ENCODE measurements at places on chromosomes 5 and 9. TPM values are rescaled to one million over a fixed set of nuclear protein-coding genes. Genes with fewer than 3 reads are reported as not detected.

The STC2 gene
- not detected for total RNA-seq

GRCh38 chr5:2515180-2515764 is 236.2 kb downstream of the IRX2 start:
- no peak for DNase-seq

The SLCO6A1 gene
- total RNA-seq = not detected

- DNase-seq = no peak
Observed at GRCh38 chr9:13957089-13957488, 356.9 kb downstream of the NFIB start.

DNA sequence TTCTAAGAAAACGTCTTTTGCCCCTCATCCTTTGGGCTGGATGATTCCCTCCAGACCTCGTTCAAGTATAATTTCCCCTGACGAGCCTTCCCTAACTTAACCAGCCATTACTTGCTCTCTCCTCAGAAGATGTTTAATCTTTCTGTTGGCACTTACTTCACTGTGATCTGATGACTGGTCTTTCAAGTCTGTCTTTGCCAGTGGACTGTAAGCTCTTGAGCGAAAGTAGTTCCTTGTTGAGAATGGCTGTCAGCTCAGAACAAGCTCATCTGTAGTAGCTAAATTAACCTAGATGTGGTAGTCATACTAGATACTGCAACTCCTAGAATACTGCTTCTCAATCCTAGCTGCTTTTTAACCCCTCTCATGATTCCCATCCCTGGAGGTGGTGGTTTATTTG is 125.0 kb downstream of the AOPEP start:
- DNase-seq = no peak

GRCh38 chr9:121681404-121681803 is 30.0 kb downstream of the DAB2IP start:
- DNase-seq = no peak

DNA sequence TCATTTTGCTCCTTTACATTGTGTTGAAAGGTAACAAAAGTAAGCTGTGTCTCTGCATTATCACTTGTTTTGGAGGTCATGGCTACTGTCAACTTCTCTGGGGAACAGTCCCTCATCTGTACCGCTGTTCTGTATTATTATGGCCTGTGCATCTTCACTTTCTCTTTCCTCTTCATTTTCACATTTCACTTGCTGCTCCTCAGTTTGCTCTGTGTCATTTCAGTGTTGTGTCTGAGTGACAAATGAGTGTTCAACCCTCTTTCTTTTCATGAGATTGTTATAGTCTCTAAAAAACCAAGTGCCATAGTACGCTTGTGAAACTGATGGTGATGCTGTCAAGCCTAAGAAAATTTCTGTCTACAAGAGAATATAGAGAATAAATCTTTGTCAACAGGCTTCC is 122.0 kb upstream of the FER start:
- no peak for DNase-seq

The CER1 gene
- not detected for total RNA-seq

GRCh38 chr9:96661711-96662110 is 6.6 kb upstream of the PRXL2C start:
- no peak for DNase-seq

GRCh38 chr5:76942581-76942980 is 10.3 kb upstream of the CRHBP start:
- DNase-seq = no peak

The ACTBL2 gene
- total RNA-seq = not detected

- no peak for DNase-seq
Observed at GRCh38 chr9:126361810-126362238, 35.2 kb downstream of the MVB12B start.

The ZNF474 gene
- total RNA-seq = 0.47 TPM

DNA sequence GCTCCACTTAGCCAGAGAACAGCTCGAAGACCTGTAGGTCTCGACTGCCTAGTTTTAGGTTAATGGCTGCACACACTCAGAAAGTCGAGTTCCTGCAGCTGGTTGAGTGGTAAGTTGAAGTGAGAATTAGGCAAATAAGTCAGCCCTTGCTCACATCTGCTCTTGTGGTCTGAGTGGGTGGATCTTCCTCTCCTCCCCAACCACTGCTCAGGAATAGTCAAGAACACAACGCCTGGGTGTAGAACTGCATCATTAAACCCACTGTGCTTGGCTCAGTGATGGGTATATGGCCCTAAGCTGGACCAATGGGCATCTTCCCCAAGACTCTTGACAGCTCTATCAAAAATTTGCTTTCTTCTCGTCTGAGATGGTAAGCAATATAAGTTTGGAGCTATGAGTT is 20.9 kb upstream of the ADAM19 start:
- no peak for DNase-seq

DNA sequence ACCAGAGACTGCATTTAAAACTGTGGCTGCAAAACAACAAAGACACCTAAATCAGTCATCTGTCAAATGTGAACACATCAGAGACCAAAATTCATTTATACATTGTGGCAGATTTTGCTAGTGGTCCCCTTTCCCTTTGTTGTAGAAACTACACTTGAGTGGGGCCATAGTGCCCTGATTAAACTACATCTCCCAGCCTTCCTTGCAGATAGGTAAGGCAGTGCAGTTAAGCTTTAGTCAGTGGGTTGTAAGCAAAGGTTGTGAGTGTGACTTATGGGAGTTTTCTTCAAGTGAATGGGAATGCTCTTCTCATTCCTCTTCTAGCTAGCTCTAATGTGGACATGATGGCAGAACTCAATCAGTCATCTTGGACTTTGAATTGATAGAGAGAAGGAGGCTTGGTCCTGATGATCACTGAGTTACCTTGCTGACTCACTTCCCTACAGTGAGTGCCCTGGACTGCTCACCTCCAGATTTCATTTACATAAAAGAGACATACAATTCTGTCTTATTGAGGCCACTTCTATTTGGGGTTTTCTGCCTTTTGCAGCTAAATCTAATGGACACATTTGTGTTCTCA is 35.2 kb upstream of the SPARC start:
- no peak for DNase-seq

DNA sequence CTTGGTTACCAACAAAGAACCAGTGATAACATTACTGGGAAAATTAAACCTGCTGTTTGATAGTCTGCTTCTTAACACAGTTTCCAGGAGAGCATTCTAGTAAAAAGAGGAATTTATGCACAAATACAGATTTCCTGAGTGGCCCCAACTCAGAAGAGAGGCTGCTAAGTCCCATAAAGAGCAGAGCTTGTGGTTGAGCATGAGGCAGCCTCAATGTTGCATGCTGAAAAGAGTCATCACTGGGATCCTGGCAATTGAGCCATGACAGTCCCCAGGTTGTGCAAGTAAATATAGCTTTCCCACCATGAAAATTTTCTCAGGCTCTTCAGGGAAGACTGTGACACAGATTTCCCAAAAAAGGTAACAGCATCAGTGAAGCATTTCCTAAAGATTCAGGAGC is 47.5 kb upstream of the ADRB2 start:
- DNase-seq = no peak

DNA sequence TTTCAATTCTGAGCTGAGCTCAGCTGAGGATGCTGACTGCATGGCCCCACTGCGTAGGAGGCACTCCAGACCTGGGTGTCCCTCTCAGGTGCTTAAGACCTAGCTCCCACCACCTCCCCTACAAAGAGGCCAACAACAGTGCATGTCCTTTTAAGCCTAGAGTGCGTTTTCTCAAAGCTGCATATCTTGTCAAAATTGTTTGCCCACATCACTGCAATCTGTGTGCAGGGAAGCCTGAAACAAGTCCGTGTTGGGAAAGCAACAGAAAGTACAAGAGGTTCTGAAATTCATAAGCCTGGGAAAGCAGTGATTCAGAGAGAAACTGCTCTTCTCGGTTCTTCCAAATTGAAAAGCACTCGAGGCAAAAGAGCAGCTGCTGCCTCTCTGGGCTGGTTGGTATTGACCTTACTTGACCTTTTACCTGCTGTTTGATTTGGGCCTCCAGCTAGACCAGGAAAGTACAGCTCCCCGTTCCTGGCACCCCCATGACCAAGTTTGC is 238.4 kb downstream of the NR2F1-AS1 start:
- DNase-seq = no peak

- no peak for DNase-seq
Observed at GRCh38 chr5:93579692-93580062, 1.3 kb downstream of the NR2F1-AS1 start.

The CATSPER3 gene
- total RNA-seq = 0.80 TPM

DNA sequence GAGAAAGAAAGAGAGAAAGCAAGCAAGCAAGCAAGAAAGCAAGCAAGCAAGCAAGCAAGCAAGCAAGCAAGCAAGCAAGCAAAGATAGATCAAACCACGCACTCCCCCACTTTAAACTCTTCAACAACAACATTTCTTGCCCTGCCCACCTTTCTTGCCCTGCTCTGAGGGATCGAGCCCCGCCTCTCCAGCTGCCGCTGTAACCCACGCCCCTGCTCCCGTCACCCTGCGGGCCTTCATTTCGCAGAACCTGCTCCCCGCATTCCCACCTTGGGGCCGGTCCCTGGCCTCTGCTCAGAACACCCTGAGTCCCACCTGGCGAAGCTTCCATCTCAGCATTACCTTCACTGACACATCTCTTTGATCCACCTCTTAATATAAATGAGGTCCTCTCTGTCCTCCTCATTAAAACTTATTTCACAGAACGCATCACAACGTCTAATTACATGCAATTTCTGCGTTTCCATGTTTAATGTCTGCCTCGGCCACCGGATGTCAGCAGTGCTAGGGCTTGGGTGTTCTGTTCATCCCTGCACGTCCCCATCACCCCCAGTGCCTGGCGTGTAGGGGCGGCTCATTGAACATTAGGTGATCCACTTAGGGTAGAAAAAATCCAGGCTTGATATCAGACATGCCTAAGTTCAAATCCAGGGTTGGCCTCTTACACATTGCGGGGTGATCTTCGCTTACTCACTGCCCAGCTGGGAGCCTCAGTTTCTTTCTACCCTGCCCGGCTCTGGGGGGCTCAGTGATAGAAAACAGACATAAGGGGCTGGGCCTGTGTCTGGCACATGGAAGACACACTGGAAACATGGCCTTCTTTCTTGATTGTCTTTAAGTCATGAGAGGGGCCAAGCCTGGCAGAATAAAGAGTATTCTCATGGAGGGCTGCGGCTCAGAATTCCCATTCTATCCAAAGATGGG is 187.6 kb downstream of the DAB2IP start:
- DNase-seq = no peak

GRCh38 chr5:172839669-172840431 is 5.8 kb downstream of the ERGIC1 start:
- no peak for DNase-seq

The OTP gene
- total RNA-seq = not detected

GRCh38 chr9:133604856-133605255 is 4.3 kb downstream of the FAM163B start:
- DNase-seq = peak; percentile 54

GRCh38 chr5:24904981-24905517 is 260.3 kb upstream of the CDH10 start:
- no peak for DNase-seq

The CD274 gene
- total RNA-seq = 4.7 TPM

DNA sequence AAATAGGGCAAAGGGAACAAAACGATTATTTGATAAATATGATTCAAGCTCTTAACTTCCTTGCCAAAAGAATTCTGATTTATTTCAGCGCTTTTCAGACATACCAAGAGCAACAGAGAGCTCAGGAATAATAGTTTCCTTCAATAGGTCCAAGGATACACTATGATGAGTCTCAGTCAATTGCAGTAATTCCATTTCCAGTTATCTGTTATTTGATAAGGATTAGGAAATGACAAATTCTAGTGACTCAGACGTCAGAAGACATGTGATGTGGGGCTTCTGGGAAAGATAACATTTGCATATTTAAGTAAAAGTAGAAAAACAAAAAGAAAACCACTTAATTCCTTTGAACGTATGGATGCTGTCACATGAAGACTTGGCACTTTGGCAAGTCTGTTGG is 1250.8 kb upstream of the CDH18 start:
- no peak for DNase-seq

DNA sequence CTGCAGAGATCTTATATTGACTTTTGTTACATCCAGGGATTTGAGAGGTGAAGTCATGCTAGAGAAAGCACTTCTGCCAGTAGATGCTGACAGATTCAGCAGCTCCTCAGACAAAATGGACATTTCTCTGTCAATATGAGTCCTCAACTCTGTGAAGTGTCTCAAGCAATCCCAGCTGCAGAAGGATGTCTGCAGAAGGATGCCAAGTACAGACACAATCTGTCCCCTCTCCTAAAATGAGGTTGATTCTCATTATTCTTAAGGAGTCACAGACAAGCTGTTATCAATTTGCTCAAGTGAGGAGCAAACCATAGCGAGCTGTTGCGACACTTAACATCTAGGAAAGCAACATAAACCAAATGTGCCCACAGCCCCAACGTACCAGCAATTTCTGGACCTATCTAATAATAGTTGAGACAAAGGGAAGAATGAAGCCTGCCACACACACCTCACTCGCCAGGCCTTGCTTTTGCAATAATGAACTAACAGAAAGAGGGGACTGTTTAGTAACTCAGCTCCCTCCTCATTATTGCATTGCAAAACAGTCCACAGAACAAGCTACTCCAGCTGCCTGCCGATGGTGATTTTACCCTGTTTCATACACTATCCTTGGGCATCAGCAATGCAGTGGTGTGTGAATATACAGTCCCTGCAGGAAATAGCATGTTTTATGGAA is 364.2 kb upstream of the PDE4D start:
- DNase-seq = no peak

- DNase-seq = no peak
Observed at GRCh38 chr5:173734716-173735115, 118.3 kb upstream of the BOD1 start.

- peak; percentile 7 for DNase-seq
Observed at GRCh38 chr5:173884402-173885053, 3.6 kb upstream of the CPEB4 start.

- no peak for DNase-seq
Observed at GRCh38 chr9:127014910-127015540, 100.4 kb downstream of the RALGPS1 start.

The TRIM36 gene
- total RNA-seq = 0.57 TPM

The SPAAR gene
- total RNA-seq = not detected

The LECT2 gene
- total RNA-seq = not detected

GRCh38 chr5:75856056-75856455 is 138.8 kb upstream of the POC5 start:
- DNase-seq = no peak

The NEUROG1 gene
- total RNA-seq = not detected

- DNase-seq = no peak
Observed at GRCh38 chr9:87580941-87581438, 83.3 kb downstream of the DAPK1 start.

GRCh38 chr5:64269164-64269563 is 103.5 kb downstream of the RNF180 start:
- no peak for DNase-seq

DNA sequence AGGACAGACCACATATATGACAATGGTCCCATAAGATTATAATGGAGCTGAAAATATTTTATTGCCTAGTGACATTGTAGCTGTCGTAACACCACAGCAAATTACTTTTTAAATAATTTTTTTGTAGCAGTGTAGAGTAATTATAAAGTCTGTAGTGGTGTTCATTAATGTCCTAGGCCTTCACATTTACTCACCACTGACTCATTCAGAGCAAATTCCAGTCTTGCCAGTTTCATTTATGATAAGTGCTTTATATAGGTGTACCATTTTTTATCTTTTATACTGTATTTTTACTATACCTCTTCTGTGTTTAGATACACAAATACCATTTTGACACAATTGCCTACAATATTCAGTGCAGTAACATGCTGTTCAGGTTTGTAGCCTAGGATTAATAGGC is 67.6 kb downstream of the TLE4 start:
- DNase-seq = no peak

- no peak for DNase-seq
Observed at GRCh38 chr9:135701959-135702721, at the start of gene KCNT1. Gene KCNT1, plus strand, starts transcription at chr9:135702185. Its CDS starts 74 bp downstream, at chr9:135702259.

Measured in naive thymus-derived CD8-positive, alpha-beta T cell (primary cell).